A549 (cell line): ENCODE measurements at places on chromosomes 7 and 10. TPM values are rescaled to one million over a fixed set of nuclear protein-coding genes. Genes with fewer than 3 reads are reported as not detected.

GRCh38 chr7:108234971-108235450, 104.8 kb upstream of the LAMB4 start:
- DNase-seq = no peak

- DNase-seq = no peak
Measured at GRCh38 chr10:52965509-52965908, 192.9 kb upstream of the MBL2 start.

- DNase-seq = peak; percentile 77
Measured at GRCh38 chr7:121994625-121995410, 121.9 kb downstream of the PTPRZ1 start.

- DNase-seq = no peak
Measured at GRCh38 chr10:114188900-114189299, 9.7 kb downstream of the TDRD1 start.

- no peak for DNase-seq
Measured at GRCh38 chr7:1054438-1054837, 10.1 kb downstream of the GPR146 start.

- no peak for DNase-seq
Measured at GRCh38 chr7:143393267-143394041, 12.3 kb downstream of the ZYX start.

GRCh38 chr7:30995536-30995935, 31.8 kb downstream of the GHRHR start:
- no peak for DNase-seq

DNA sequence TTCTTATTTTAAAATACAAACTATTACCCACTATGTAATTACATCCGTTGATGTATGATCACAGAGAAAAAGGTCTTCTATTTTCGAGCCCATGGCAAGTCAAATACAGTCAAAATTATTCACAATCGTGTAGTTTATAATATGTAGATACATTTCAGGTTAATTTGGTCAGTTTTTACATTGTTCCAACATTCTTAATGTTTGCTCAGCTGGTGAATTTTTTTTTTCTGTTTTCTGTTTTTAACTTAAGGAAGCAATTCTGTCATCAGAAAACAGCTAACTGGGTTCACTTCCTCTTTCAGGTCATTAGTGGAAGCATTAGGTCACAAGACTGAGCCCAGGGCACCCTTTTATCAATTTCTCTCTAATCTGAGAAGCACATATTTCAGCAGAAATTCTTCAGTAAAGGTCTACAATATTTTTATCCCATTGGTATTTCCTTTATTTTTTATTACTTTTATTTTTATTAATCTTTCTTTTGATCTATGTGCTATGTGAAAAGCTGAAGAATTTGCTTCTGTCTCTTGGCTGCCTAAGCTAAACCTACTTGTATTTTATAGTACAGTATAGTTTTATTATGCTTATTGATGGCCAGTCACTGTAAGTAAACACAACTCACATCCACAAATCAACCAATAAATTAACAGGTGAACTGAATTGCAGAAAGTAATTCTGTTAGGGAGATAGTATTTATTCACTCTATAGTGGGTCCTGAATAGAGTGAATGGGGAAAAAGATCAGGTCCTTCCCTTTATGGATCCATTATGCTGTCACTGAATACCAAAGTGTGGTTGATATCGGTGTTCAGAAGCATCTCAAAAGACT, 84.6 kb downstream of the ICA1 start:
- no peak for DNase-seq

GRCh38 chr10:73773152-73773879, 8.5 kb upstream of the CHCHD1 start:
- DNase-seq = no peak

GRCh38 chr10:78357141-78358063, 323.7 kb downstream of the RPS24 start:
- DNase-seq = no peak

GRCh38 chr10:121695731-121696464, 97.7 kb upstream of the FGFR2 start:
- DNase-seq = no peak

DNA sequence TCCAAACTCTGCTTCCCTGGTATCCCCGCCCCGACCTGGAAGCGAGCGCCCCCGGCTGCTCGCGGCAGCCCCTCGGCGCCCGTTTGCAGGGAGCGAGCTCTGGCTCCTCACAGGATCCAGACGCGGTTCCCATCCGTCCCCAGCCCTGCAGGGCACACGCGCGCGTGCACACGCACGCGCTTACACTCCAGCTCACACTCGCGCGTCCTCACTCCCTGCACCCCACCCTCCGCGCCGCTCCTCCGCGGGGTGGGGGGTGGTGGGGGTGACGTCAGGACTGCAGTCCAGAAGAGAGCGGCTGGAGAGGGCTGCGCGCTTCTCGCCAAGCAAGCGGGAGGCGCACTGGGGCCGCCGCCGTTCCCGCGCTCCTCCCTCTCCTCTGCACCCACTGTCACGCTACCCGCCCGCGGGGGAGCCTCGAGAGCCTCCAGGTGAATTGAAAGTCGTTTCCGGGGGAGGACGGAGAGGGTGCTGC, 255.6 kb downstream of the OTUD1 start:
- DNase-seq = no peak

DNA sequence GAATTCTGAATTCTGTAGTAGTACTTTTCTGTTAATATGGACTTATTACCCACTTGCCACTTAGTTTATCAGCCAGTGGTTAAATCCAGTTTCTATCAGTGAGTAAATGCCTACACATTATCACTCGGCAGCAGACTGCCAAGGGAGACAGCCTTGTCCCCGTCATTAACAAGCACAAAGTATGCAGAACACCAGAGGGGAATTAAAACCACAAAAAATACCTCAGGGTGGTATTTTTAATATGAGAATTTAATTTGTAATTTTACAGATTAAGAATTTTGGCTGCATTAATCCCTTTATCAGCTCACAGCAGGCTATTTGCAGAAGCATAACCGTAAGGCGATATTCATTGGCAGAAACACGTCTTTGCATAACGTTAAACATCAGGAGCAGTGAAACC, 150.0 kb upstream of the FZD1 start:
- no peak for DNase-seq

- DNase-seq = peak; percentile 98
Measured at GRCh38 chr7:151232091-151232916, at the start of gene CHPF2. Gene CHPF2, plus strand, starts transcription at chr7:151232483. Its CDS starts 1,529 bp downstream, at chr7:151234012.

DNA sequence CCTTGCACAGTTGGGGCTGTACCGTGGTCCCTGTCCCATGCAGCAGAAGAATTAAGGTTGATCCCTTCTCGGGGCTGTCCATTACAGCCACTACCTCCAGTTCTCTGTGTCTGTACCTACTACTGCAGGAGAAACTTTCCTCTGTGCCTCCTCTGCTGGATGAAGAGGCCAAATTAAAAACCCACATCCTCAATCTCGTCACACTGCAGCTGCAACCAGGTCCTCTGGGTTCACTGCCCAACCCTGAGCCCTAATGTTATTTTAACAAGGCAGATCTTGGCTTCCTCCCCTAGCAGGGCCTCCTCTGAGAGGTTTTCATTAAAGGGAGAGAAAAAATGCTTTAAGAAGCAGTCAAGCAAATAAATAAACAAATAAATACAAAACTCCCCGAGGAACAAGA, 66.6 kb downstream of the PLXNA4 start:
- DNase-seq = no peak

GRCh38 chr10:29119374-29119773, 169.5 kb upstream of the LYZL1 start:
- no peak for DNase-seq

DNA sequence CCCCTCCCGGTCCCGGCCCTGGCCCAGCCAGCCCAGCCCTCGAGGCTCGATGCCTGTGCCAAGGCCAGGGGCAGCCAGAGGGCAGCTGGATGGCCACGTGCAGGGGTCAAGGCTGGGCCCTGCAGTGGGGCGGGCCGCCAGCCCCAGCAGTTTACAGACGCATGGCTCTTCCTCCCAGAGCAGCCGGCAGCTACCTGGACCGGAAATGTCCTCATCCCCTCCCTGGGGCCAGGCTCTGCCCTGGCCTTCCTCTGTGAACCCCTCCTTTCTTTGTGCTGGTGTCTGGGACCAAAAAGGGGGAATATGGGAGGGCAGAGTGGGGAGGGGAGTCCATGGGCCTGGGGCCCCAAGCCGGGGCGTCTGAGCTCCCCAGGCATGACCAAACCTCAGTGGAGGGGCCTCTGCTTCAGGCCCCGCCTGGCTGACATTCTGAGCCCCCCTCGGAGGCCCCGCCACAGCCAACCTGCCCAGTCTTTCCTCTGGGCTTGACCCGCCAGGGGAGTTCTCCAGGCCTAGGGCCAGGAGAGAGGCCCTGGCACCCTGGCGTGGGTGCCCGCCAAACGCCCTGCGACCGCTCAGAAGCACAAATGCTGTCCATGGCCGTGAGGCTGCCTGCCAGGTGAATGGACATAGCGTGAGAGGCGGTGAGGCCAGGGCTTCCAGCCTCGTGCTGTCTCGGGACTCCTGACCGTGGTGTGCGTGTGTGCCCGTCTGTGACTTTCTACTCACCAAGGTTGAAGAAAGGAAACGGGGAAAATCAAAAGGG, 24.7 kb upstream of the AMZ1 start:
- DNase-seq = no peak

DNA sequence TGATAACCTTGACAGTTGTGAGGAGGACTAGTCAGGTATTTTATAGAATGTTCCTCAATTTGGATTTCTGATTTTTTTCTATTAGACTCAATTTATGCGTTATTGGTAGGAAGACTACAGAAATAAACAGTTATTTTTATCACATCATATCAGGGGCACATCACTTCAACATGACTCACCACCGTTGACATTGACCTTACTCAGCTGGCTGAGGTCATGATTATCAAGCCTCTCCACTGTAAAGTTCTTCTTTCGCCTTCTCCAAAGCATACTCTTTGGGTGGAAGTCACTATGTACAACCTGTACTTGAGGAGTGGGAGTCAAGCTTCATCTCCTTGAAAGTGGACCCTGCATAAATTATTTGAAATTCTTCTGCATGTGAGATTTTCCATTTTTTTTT, 194.3 kb upstream of the IGFBP3 start:
- DNase-seq = no peak

- DNase-seq = no peak
Measured at GRCh38 chr10:52807803-52808202, 35.2 kb upstream of the MBL2 start.

DNA sequence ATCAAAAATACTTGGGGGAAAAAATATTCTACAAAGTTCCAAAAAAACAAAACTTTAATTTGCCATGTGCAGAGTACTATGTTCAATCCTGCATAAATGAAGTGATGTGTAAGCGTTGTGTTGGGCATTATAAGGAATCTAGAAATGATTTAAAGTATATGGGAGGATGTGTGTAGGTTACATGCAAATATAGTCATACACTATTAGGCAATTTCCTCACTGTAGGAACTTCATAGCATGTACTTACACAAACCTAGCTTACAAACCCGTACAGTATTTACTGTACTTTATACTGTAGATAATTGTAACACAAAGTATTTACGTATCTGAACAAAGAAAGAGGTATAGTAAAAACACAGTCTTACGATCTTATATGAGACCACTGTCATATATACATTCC, 72.3 kb downstream of the NRBF2 start:
- no peak for DNase-seq

- DNase-seq = no peak
Measured at GRCh38 chr7:74286131-74286530, 3.1 kb upstream of the CLIP2 start.

DNA sequence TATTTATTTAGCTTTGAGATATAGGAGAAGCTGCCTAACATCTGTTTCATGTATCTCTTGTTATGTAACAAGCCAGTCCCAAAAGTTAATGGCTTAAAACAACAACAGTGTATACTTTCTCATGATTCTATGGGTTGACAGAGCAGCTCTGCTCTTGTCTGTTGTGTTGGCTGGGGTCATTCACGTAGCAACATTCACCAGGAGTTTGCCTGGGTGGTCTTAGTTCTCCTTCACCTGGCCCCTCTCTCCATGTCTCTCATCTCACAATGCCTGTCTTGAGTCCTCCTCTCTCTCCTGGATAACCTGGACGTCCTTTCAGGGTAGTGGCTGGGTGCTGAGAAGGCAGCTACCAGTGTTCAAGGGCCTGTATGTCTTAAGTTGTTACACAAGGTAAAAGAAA, 27.5 kb downstream of the INPP5F start:
- DNase-seq = no peak

- no peak for DNase-seq
Measured at GRCh38 chr10:123496996-123497660, 169.0 kb upstream of the GPR26 start.

DNA sequence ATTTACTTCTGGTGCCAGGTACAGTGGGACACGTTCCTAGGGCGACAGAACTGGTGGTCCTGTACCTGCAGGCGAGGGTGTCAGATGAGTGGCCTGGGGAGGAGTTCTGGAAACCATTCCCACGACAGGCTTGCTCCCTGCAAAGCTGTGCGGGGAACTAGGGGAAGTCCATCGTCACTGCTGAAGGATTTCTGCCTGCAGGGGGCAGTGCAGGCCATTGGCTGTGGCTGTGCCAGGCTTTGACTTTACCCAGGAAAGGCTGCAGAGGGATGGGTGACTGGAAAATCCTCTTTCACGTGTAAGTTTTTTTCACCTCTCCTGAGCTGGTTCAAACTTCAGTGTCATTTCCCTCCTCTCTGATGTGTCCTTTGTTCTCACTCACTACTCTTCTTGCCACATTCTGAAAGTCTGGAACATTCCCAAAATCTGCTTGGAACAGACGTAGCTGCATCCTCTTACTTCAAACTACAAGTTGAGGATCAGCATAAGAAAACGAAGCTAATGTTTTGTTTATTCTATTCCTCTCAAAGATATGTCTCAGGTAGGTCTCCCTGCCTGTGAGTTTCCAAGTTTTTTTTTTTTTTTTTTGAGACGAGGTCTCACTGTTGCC, 126.5 kb downstream of the SH2D4B start:
- peak; percentile 70 for DNase-seq

- DNase-seq = peak; percentile 59
Measured at GRCh38 chr7:94436018-94436604, 41.4 kb downstream of the COL1A2 start.

- DNase-seq = peak; percentile 21
Measured at GRCh38 chr7:71735961-71736556, 604.1 kb downstream of the GALNT17 start.

GRCh38 chr10:98460837-98461499, 14.2 kb upstream of the HPS1 start:
- DNase-seq = peak; percentile 66

DNA sequence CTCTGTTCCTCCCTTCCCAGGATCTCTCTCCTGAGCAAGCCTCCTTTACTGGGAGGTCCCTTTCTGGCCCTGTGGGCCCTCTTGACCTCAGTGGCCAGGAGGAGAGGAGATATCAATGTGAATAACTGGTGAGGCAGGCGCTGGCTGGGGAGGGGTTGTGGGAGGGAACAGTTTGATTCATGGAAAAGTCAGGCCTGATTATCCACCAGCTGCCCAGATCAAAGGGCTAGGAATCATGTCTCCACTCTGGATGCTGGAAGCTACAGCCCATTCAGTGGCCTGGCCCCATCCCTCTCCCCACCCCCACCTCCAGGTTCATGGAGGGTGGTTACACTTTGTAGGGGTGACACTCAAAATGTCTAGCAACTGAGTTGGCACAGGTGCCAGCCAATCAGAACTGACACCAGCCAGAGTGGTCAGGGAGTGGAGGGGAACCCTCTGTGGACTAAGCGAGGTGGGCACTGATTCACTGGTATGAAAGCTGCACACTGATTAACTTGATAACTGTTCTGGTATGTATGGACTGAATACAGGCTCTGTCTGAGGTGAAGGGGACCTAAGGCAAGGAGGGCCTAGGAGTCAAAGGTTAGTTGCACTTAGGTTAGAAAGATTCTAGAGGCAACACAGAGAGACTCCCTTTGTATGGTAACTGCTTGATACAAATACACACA, 4.8 kb downstream of the PRRT4 start:
- no peak for DNase-seq

Gene PPP1R17
- polyA plus RNA-seq = not detected in 3 replicates

Gene DBF4
- 27.8 to 30.0 TPM (median 28.2 TPM) in 3 replicates for polyA plus RNA-seq

Gene RBM28
- 74.4 to 82.1 TPM (median 79.5 TPM) in 3 replicates for polyA plus RNA-seq

Gene PLAC9
- polyA plus RNA-seq = not detected in 3 replicates

Gene WASHC2C
- polyA plus RNA-seq = 19.8 to 24.9 TPM (median 24.7 TPM) in 3 replicates

Gene HK1
- polyA plus RNA-seq = 50.6 to 58.9 TPM (median 51.3 TPM) in 3 replicates

Gene CRPPA
- 0.46 to 0.78 TPM (median 0.59 TPM) in 3 replicates for polyA plus RNA-seq
